ENCODE measurements at places on chromosomes 5 and 9. TPM values are rescaled to one million over a fixed set of nuclear protein-coding genes. Genes with fewer than 3 reads are reported as not detected.

TMOD1 gene
- 0.13 TPM for total RNA-seq

CER1 gene
- not detected for total RNA-seq

IFNA21 gene
- not detected for total RNA-seq

TPPP gene
- total RNA-seq = 1.1 TPM

GLDC gene
- total RNA-seq = 14.2 TPM

POLR1E gene
- total RNA-seq = 19.5 TPM

MOB3B gene
- total RNA-seq = 0.98 TPM

TRPM3 gene
- total RNA-seq = 0.63 TPM

GPRIN1 gene
- total RNA-seq = 7.6 TPM

SEMA4D gene
- 5.9 TPM for total RNA-seq

C9orf72 gene
- total RNA-seq = 4.6 TPM
